Thoracic aorta (tissue), 2 donors: ENCODE measurements at places on chromosomes 1 and 21. TPM values are rescaled to one million over a fixed set of nuclear protein-coding genes. Genes with fewer than 3 reads are reported as not detected.

- DNase-seq: no peak
Observed at GRCh38 chr1:9119745-9120144, 9.2 kb downstream of the GPR157 start.

DNA sequence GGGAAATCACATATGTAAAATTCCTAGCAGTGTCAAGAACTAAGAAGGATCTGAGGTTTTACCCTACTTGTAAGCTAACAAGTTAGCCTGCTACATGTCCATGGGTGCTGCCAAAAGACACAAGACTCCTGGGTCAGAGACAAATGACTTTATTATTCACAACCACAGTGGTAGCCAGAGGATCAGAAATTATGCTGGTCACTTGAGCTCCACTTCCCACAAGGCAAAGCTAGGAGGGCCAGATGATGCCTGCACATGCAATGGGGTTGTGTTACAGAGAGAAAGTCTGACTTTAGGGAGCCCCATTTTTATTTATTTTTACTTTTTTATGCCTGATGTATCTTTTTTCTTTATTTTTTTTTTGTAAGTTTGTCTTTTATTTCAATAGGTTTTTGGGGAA is 136.8 kb downstream of the S1PR1 start:
- no peak for DNase-seq

- no peak for DNase-seq
Observed at GRCh38 chr1:111629190-111629954, 9.8 kb downstream of the RAP1A start.

DNA sequence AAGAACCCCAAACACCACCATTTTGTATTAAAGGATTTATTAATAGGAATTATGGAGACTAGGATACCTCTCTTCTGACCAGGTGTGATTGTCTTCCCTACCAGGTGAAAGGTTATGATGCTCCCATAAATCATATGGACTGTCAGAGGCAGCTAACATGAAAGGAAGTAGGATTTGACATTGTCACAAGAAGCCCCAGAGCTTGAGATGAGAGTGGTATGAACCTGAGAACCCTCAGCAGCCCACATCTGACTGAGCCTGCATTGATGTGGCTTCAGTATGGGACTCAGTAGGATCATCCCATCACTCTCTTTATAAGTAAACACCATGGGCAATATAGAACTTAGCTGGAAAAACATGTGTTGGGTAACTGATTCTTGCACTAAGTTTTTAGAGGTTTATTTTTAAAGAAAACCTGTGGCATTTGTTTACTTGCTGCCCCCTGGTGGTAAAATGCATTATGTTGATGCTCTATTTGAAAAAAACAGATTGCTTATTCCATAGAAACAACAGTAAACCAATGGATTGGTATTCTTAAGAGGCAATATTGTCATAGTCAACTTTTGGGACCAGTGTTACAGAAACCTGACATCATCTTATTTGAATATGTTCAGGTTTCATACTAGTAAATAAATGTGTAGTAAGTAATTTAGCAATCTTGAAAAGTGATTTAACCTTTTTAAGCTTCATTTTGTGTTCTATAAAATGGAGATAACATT is 16.6 kb upstream of the CACYBP start:
- no peak for DNase-seq

GRCh38 chr1:29439615-29440014 is 203.3 kb downstream of the PTPRU start:
- no peak for DNase-seq

DNA sequence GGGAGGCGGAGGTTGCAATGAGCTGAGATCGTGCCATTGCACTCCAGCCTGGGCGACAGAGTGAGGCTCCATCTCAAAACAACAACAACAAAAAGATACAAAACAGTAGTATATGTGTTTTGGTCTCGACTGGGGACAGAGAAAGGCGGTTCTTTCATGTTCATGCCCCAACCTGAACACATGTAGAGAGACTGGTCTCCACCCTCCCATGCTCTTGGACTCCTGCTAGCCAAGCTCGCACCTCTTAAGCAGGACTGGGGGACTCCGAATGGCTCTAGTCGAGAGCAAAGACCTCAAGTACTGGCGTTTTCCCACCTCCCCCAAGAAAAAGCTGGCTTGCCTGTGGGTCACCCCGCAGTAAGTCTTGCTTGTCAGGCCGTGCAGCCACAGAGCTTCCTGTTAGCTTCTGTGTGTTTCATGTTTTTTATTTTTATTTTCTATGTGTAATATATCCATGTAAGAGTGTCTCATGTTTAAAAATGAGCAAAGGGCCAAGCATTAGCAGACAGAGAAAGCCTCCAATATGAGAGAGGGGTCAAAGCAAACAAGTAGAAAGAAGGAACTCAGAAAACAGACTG is 91.6 kb downstream of the SCCPDH start:
- DNase-seq: no peak

DNA sequence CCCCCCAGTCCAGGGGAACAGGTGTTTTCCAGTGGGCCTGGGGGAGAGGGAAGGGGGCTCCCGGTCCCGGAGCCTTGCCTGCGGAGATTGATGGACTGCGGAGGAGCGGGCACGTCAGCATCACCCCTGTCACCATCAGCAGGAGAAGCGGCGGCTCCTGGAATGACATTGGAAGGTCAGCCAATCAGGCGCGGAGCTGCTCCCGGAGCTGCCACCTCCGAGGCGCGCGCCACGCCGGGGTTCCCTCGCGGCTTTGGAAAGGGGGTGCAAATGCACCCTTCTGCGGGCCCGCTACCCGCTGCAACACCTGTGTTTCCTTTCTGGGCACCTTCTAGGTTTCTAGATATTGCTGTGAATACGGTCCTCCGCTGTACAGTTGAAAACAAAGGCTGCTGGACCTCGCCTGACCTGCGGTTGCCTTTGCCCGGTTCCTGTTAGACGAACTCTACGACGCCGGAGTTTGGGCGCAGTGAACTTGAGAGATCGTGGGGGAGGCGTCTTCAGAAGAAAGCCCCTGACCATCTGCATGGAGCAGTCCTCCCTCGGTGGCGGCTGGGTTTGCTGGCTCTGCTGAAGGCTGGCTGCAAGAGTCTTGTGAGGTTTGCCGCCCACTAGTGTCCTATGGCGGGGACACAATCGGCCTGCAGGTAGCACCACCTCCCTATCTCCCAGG is 5.3 kb downstream of the DSCAM start:
- DNase-seq: no peak

DNA sequence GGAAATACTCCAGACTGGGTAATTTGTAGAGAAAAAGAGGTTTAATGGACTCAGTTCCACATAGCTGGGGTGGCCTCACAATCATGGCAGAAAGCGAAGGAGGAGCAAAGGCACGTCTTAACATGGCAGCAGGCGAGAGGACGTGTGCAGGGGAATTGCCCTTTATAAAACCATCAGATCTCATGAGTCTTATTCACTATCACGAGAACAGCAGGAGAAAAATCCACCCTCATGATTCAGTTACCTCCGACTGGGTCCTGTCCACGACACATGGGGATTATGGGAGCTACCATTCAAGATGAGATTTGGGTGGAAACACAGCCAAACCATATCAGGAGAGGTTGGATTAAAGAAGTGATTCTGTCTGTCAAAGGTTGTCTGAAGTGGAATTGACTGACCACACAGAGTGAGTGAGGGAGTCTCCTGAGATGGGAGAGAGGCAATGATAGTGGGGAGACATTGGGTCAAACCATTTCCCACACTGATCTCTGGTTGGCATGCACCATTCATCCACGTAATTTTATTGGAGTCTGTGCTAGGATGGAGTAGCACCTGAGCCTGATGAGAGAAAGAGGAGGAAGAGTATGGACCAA is 58.3 kb upstream of the VAMP3 start:
- no peak for DNase-seq

DNA sequence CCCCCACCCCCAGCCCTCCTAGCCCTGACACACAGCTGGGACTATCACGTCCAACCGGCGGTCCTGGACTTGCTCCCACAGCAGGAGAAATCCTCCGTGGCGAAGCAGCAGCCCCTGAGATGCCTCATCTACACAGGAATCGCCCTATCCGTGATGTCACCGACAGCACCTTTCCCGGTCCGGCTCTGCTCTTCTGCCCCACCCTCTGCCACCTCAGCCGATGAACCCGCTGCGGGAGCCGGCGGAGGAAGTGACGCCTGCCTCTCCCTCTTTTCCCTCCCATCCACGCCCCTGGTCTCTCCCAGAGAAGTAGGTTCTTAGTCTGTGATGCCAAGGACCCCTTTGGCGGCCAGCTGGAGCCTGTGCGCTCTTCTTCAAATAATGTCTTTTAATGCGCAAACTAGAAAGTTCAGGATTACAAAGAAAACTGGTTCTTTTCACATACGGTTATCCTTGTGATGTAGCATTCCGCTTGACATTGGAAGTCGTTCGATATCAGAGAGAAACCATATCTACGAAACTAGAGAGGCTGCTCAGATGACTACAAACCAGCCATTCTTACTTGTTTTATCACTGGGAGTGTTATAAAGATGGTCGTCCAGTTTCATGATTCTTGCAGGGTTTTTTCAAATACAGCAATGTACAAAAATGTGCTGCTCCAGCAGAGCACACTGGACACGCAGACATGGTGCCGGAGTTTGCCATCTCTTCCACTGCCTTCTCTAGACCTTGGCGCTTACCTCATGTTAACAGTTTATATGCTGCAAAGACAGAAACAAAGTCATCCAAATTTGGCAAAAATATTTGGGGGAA is 120.3 kb downstream of the PPIAL4G start:
- DNase-seq: no peak

GRCh38 chr1:69976896-69977295 is 228.5 kb downstream of the LRRC40 start:
- DNase-seq: no peak

- DNase-seq: no peak
Observed at GRCh38 chr1:168005529-168005928, 68.7 kb upstream of the MPC2 start.

GRCh38 chr21:35014302-35015041 is 34.6 kb downstream of the RUNX1 start:
- DNase-seq: no peak

- no peak for DNase-seq
Observed at GRCh38 chr1:20188455-20188817, 2.1 kb upstream of the PLA2G2C start.

GRCh38 chr1:172483448-172483847 is 39.6 kb upstream of the PIGC start:
- no peak for DNase-seq

DNA sequence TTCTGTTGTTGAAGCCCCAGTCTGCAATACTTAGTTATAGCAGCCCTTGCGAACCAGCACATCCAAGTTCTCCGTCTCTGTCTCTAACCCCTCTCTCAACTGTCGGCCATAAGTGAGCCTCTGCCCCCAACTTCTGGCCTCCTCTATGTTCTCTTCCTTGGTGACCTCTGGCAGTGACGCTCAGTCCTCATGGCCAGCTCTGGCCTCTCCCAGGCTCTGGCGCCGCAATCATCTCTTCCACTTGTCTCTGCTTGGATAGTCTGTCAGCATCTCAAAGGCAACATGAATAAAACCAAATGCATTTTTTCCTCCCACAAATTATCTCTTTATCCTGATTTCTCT is 8.4 kb upstream of the HLCS start:
- DNase-seq: no peak

- DNase-seq: no peak
Observed at GRCh38 chr21:32393677-32394001, 827 bp upstream of the URB1 start.

- DNase-seq: no peak
Observed at GRCh38 chr1:156851779-156852417, 7.0 kb downstream of the INSRR start.

DNA sequence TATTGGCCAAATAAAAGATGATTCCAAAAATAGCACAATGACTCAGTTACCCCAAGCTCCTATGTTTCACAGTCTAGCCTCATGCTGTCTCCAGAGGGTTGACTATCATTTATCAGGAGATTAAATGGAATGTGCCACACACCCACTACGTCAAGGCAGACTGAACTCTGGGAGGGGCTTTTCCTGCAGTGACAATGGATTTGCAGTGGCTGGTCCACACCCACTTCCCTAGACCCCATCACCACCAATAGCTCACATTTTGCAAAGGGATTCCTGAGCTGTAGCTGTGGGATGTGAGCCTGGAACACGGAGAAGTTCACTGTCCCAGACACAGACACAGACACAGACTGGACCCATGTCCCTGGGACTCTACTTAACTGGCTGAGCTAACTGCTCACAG is 77.1 kb downstream of the HLCS start:
- DNase-seq: no peak

GRCh38 chr1:48757363-48757762 is 19.3 kb downstream of the BEND5 start:
- no peak for DNase-seq

- DNase-seq: no peak
Observed at GRCh38 chr1:168824418-168825065, 95.5 kb upstream of the DPT start.

- no peak for DNase-seq
Observed at GRCh38 chr1:86156566-86157455, at the start of gene COL24A1. COL24A1 (minus strand) TSS chr1:86156772; CDS start chr1:86156396, 376 bp downstream.

DNA sequence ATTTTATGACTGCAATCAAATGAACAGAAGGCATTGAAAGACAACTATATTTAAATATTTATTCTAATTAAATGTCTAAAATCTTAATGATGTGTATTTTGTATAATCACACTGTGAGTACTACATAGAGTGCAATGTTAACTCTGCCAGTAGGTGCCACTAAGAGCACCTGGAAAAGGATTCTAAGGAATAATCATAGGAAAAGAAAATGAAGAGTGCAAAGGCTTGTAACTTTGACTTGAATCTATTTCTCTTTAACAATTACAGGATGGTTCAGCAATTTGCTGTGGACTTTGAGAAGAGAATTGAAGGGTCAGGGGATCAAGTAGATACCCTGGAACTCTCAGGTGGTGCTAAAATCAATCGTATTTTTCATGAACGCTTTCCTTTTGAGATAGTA is 200.4 kb downstream of the DNM3 start:
- DNase-seq: no peak

GRCh38 chr1:11736746-11737639 is 1.1 kb downstream of the AGTRAP start:
- peak; percentile 43 for DNase-seq

DNA sequence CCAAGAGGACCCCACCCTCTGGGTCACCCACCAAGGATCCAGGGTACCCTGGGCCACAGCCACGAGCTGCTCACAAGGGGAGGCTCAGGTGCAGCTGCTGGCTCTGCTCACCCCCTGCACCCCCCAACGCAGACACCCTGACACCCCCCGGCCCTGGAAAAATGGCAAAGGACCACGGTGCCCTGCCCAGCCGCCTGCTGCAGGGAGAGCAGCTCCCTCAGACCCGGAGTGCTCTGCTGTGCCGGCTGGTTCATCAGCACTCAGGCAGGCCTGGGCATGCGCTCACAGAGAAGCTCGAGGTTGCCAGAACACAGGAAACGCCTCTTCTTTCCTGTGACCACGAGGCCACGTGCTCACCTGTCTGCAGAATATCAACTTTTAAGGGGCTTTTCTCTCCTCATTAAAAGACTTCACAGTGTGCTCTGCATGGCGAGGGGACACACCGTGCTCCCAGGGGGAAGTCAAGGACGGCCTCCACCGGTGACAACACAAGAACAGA is 4.3 kb upstream of the C1QTNF12 start:
- DNase-seq: no peak

GRCh38 chr1:1550591-1551432 is 10.4 kb upstream of the TMEM240 start:
- DNase-seq: no peak

The TMEM54 gene
- total RNA-seq: 28.1 TPM

The MTFR1L gene
- 63.4 TPM for total RNA-seq

The MSH4 gene
- total RNA-seq: 0.28 TPM

The FCRL4 gene
- not detected for total RNA-seq

The UTS2 gene
- total RNA-seq: not detected

The LAMC1 gene
- 273 TPM for total RNA-seq

The LDLRAD1 gene
- not detected for total RNA-seq

The RPL11 gene
- 469 TPM for total RNA-seq

The RIPK4 gene
- 6.3 TPM for total RNA-seq

The FMO4 gene
- total RNA-seq: 13.8 TPM

The FAM72D gene
- not detected for total RNA-seq

The VHLL gene
- not detected for total RNA-seq

The SLAMF7 gene
- 0.71 TPM for total RNA-seq

The TRNP1 gene
- 34.9 TPM for total RNA-seq

The VWA5B1 gene
- total RNA-seq: not detected
